RPMI7951 (cell line): ENCODE measurements at places on chromosomes 2 and 18. TPM values are rescaled to one million over a fixed set of nuclear protein-coding genes. Genes with fewer than 3 reads are reported as not detected.

DNA sequence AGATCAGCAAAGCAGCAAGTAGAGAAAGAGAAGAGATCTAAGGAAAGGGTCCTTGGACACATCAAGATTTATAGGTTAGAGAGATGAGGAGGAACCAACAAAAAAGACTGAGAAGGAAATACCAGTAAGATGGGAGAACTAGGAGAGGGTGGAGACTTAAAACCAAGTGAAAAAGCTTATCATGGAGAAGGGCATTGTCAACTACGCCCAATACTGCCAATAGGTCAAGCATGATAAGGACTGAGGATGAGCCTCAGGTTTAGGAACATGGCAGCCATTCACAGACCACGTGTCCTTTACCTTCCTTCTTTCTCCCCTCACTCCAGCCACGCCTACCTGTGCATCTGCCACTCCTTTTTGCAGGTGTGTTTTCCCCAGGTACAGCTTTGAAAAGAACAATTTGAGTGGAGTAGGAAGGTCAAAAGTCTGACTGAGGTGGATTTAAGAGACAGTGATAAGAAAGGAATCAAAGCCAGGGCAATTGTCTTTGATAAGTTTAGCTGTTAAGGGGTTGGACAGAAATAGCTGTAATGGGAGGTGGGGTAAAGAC lies 238.7 kb downstream of the STK39 start:
- DNase-seq = no peak

- no peak for DNase-seq
Measured at GRCh38 chr2:212610872-212611425, 72.3 kb upstream of the ERBB4 start.

DNA sequence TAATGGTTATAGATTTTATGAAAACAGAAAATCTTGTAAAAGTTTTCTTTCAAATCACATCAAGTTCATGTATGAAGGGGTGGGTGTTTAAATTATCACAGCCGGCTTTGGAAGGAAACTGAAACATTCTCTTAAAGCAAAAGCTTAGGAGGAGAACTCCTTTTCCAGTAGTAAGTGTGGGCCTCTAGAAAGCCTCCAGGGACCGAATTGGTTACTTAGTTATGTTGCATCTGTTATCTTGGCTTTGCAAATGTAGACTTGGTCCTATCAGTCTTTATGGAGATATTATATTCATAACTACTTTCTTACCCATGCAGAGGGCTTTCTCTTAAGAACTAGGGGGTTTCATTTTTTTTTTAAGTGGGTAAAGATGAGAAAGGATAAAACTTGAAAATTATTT lies 7.4 kb downstream of the NAB1 start:
- no peak for DNase-seq

- peak; percentile 72 for DNase-seq
Measured at GRCh38 chr2:173427887-173428668, 73.4 kb downstream of the CDCA7 start.

The CIB4 gene
- total RNA-seq = not detected in 2 replicates

The CDH20 gene
- total RNA-seq = not detected in 2 replicates

DNA sequence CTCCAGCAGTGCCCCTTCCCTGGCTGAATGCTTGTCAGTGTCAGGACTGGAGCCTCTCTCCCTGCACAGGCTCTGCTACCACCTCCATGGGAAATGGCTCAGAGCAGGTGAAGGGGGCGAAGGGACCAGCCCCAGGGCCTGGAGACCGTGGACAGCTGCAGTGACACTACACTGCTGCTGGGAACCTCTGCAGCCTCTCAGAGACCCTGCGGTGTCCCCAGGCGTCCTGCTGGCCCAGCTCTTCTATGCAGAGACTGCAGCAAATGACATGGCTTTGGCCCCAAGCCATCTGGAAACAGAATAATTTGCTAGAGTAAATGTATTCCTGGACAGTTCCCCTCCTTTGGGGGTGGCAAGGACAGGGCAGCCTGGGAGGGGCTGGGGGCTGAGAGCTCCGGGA lies 53.2 kb downstream of the CIB4 start:
- DNase-seq = no peak

GRCh38 chr2:9657731-9658130 lies 26.9 kb upstream of the YWHAQ start:
- no peak for DNase-seq

- no peak for DNase-seq
Measured at GRCh38 chr2:17752246-17752645, 1.4 kb downstream of the SMC6 start.

The SERPINB4 gene
- not detected in 2 replicates for total RNA-seq

GRCh38 chr2:201176081-201176481 lies 6.9 kb upstream of the CASP10 start:
- DNase-seq = no peak

DNA sequence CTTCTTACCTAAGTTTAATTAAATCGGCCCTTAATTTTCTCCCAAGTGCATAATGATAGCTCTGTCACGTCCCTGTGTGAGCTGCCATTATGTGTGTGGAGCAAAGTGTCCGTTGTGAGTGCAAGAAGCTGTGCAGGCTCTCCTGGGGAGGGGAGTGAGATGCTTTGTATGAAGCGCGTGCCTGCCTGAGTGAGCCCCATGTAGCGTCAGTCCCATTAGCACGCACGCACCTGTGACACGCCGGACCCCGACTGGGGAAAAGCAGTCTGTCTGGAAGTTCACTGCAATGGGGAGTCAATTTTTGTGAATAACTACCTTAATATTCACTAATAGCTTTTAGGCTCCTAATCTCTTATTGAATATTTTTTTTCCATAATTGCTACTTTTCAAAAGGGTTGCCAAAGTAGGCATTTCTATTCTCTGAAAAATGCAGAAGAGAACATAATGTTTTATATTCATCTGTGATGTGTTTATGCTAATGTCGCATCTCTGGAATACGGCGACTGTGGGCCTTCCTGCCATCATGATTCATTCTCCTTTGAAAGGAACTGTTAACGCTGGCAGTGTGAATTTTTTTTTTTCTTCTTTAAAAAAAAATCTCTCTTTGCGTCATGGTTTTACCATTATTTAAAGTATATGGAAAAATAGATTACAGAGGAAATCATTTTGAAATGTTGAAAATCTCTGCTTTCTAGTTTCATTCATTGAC lies 157.7 kb downstream of the COL4A4 start:
- no peak for DNase-seq

GRCh38 chr18:40124107-40124506 lies 1830.9 kb upstream of the PIK3C3 start:
- no peak for DNase-seq

The SP140 gene
- total RNA-seq = 0.12 and 0.59 TPM in 2 replicates

DNA sequence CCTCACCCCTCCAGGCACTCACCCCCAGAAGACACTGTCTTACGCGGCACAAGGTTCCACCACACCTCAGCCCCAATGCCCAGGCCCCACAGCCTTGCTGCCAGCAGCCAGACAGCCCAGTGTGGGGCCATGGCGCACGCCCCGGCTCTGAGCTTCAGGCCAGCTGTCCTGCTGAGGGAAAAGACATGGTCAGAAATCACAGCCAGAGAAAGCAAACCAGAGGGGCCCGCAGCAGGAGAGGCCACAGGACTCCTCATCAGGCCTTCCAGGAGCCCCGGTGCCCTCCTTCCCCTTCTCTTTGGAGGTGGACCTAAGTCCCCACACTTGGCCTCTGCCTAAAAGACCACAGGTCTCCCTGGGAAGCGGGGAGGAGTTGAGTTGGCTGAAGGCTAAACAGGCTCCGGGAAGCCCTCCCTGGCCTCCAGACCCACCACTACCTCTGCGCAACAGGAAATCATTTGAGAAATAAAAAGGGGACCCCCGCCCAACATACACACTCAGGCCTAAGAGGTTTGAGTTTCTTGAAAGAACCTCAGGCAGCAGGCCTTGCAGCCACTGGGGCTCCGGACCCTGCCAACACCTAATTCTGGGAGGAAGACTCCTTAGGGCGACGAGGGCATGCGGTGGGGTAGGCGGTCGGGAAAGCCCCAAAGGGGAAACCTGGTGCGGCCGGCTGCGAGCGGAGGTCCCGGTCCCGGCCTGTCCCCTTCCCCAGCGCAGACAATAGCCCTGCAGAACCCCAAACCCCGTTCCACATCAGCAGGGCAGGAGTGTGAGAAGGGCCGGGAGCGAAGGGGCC lies 1.9 kb downstream of the SEMA4C start:
- DNase-seq = peak; percentile 24

GRCh38 chr2:38129987-38130386 lies 54.0 kb upstream of the CYP1B1 start:
- DNase-seq = peak; percentile 92

DNA sequence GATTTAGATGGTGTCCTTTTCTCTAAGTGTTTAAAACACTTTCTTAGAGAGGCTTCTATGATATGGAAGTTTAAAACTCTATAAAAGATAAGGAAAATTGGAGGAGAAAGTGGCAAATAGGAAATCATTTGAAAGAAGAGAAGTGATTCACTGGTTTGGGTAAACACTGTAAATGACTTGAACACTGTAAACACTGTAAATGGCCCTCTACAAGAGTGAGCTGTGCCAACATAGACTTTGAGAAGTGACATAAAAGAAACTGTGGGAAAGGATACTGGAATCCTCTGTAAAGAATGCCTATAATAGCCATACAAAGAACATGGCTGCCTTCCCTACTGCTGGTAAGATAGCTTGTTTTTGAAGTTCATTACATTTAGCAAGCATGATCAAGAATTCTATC lies 210.9 kb upstream of the SIX3 start:
- DNase-seq = no peak

- DNase-seq = peak; percentile 70
Measured at GRCh38 chr18:79790996-79791972, 6.5 kb upstream of the KCNG2 start.

DNA sequence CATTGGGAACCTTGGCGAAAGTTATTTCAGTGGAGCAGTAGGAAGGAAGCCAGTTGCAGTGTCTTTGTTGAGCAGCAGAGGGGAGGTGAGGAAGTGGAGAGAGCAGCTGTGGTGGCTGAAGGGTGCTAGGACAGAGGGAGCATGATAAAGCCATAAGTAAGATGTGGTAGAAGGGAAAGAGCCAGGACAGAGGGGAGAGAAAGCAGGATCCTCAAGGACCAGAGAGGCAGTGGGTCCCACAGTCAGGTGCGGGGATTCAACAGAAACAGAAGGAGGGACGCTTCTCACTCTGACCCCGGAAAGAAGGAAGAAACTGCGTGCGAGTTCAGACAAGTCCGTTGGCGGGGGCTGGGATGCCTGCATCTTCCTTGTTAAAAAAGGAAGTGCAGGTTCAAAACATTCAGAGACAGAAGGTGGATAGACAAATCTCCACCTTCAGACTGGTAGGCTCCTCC lies at the start of gene CXCR2:
CXCR2 (plus strand) TSS at position 403 of the 455 bp plus-strand sequence. CDS start 8,774 bp downstream, outside the sequence.
- DNase-seq = no peak

DNA sequence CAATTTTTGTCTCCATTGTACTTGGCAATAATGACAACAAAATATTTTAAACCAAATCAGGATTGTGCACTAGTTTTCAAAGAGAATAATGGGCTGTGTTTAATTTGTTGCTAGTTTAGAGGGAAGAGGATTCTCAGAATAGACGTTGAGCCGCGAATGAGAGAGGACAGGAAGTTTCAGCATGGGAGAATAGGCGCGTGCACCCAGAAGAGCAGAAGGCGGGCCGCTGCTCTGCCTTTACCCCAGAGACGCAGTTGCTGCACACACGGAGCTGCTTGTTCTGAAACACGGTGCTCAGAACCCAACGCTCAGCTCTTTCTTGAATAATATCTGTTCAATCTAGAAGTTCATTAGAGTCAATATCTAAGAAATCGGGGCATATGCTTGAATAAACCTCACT lies 223.4 kb downstream of the MYT1L start:
- no peak for DNase-seq

The ECEL1 gene
- total RNA-seq = not detected in 2 replicates

DNA sequence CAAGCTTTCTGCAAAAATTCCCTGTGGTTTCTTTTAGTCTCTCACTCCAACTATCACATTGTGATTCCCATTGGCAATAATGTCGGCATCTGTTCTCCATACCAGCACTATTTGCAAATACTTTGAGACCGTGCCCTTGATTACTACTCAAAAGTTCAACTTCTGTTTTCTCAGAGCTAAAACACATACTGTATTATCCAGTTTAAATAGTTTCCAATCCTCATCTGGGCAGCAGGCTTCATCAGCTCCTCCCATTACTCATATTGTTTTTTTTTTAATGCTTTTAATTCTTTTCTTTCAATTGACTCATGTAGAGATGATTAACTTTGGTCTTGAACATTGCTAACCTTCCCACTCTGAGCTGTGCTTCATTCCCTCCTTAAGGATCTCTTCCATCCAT lies 135.8 kb downstream of the METTL8 start:
- DNase-seq = no peak
